DMS153 (cell line): ENCODE measurements at places on chromosomes 2 and 18.

GRCh38 chr18:14085770-14086457 is 46.3 kb downstream of the ZNF519 start:
- DNase-seq, result no peak

DNA sequence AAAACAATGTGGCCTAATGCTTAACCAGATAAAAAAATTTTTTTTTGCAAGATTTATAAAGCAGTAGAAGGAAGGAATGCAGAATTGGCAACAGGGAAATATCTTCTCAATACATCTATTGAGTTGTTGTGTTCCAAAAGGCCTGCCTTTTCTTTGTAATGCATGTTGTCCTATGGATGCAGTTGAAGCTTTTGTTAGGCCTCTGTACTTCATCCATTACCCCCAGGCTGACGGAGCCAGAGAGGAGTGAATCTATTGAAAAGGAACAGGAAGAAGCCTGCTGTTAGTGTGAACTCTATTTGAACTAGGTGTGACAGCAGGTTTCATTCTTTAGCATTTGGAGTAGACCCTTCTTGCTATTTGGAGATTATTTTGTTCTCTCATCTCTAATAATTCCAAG is 56.5 kb downstream of the MTX2 start:
- peak; percentile 80 for DNase-seq

DNA sequence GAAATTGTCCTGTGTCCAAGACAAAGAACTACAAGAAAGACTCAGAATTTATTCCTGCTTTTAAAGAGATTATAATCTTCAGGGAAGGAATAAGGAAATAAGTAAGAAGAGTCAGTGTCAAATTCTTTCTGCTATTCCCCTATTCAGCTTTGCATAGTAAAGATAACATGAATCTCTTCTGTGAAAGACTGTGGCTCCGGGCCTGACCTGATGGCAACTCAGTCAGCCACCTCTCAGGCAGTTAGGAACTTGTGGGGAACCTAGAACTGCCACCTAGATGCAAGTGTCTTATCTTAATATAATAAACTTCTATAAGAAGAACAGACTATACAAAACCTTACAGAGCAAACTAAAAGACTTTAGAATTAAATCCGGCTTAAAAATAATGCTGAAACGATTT is 382.0 kb downstream of the RAD51AP2 start:
- DNase-seq, result no peak

DNA sequence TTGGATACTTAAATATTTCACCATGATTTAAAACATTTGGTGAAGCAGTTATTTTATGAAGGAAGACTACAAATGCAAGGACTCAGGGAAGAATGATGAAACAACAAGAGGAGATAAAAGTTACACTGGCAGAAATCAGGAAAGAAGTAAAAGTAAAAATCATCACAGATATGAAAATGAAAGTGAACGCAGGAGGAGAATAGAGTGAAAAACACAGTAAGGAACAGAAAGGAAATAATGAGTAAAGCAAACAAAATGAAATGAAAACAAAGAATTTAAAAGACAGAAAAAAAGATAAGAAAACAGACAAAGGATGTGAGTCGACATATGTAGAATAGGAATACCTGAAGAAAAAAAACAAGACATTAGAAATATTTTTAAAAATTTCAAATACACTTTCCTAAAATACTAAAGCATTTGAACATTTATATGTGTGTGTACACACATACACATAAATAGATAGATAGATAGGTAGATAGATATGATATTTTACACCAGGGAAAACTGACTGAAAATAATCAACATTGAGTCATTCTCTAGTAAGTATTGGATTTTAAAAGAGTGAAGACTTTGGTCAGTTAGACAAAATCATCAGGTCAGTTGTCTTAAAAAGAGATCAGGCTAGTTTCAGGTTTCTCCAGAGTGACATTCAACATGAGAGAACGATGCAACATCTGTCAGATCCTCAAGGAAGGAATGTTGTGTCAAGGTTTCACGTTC is 12.1 kb upstream of the KDSR start:
- no peak for DNase-seq

DNA sequence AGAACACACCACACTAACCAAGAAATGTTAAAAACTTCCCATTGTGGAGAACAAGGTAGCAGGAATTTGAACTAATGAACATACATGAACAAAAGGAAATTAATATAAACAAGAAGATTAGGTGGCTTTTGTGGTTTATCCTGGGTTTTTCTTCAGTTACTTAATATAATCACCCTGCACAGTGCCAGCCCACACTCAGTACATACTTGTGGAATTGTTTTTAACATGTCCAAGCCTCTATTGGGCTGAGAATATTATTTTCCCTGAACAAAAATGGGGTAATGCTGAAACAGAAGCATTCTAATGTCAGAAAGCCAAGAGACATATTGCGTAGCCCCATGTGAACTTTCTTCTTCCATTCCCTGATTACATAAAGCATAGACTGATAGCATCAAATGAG is 202.8 kb downstream of the DNER start:
- no peak for DNase-seq

DNA sequence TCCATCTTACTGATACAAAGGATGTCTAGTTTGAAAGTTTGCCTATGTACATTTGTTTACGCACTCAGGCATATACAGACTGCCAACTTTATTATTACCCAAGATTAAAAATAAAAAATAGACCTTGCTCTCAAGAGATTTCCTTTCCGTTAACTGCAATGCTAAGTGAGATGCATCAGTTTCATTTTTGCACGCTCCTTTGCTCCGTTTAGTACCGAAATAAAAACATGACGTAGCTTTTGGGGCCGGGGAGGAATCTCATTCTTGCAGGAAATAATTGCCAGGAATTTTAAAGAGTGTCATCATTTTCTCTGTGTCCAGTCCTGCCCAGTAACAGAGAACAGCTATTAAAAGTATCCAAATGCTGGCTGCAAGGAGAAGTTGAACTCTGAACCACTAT is 169.5 kb downstream of the SLC8A1 start:
- no peak for DNase-seq

DNA sequence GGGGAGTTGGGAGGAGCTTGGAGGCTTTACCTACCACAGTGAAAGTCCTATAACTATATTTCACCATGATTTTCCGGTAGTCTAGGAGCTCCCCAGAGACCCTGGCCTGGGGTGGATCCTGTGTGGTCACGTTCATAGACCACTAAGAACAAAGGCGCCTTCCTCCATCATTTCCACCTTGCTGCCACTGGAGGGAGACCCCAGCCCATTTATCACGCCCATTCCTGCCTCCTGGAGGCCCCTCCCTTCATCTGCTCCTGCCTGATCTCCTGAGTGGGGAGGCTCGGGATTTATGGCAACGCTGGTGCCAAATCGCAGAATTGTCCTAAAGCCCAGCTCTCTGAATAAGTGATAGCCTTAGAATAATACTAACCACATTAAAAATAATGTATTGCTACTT is 507.6 kb upstream of the SPHKAP start:
- peak; percentile 23 for DNase-seq

- no peak for DNase-seq
These were observed 143.9 kb downstream of the ESCO1 start for GRCh38 chr18:21456428-21457178.

DNA sequence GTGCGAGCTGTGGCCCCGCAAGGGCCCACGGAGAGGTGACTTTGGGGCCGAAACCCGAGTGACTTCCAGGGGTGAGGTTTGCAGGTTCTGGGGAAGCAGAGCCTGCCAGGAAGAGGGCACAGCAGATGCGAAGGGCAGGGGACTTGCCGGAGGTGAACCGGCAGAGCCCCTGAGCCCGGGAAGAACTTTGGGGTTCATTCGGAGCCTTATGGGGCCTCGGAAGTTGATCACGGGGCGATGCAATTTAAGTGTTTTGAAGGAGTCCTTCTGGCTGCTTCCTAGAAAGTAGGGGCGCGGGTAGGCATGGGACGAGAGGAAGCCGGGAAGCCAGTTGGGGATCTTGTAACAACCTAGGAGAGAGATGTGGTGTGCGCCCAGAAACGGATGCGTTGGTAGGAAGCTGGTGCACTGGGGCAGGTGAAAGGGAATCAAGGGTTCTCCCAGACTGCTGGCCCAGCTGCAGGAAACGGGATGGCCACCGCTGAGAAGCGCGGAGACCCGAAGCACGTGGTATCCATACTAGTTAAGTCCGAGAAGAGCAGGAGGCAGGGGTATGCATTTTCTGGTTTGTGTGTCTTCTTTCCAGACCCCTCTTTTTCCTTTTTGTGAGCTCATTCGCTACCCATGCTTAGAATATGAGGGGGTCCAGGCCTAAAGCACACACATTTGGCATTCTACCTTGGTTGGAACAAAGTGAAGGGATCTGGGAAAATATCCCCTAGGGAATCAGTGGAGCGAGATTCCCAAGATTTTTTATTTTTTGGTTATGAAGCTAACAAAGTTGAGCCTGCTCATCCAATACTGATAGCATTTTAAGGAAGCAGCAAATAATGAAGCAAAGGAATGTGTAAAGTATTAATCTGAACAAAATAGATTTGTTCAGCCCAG is 758 bp downstream of the SCLY start:
- DNase-seq, result peak; percentile 24

DNA sequence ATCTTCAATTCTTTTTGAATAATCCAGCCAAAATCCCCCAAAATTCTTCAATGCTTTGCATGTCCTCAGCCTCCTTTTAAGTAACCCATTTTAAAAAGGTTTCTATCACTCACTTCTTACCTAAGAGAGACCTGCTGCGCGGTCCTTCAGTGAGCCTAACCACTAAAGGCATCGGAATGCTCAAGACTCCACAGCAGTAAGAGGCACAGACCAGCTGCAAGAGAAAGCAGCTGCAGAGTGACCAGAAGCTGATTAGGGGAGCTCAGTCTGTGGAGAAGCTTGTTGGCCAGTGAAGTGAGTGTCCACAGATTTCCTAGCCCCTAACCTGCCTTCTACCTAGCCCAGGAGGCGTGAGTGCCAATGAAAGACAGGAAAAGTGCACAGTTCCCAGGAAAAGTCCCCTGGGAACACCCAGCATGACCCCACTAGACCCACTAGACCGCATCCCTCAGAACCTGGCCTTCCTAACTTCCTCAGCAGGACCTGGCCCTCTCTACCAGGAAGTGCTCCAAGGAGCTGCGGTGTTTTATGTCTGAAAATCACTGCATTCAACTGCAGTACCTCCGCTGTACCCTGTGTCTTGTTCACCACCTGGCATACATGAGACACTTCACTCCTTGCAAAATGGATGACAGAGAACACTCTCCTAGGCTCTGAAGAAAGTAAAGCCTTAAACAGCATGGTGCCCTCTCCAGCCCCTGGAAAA is 10.1 kb downstream of the MBOAT2 start:
- no peak for DNase-seq

GRCh38 chr2:216148983-216149382 is 39.8 kb downstream of the XRCC5 start:
- no peak for DNase-seq

DNA sequence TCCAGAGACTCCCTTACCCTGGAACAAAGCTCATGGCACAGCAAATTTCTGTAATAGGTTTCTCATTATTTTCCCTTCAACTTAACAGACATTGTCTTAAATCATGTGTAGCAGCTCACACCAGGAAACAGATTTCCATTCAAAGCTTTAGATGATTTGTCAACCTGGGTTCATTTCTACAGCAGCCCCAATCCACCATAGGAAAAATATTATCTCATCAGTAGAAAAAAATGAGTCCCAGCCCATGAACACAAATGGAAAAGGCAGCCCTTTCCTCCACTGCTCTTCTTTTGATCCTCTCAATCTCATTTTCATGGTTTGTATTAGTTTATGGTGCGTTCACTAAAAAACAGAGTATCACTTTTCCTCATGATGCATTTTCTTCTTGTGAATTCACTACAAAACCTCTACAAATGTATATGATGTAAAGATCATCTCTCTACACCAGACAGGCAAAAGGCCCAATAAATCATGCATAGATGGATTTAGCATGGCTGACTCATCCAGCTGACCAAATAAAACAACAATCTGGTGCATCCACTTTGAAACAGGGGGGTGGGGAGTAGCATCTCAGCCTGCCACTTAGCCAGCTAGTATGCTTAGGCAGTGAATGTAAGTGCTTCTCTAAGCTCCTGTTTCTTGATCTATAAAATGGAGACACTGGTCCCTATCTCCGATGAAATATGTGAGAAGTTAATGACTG is 78.6 kb downstream of the SATB2 start:
- peak; percentile 38 for DNase-seq

GRCh38 chr2:25936889-25937545 is 45.3 kb downstream of the KIF3C start:
- peak; percentile 3 for DNase-seq

DNA sequence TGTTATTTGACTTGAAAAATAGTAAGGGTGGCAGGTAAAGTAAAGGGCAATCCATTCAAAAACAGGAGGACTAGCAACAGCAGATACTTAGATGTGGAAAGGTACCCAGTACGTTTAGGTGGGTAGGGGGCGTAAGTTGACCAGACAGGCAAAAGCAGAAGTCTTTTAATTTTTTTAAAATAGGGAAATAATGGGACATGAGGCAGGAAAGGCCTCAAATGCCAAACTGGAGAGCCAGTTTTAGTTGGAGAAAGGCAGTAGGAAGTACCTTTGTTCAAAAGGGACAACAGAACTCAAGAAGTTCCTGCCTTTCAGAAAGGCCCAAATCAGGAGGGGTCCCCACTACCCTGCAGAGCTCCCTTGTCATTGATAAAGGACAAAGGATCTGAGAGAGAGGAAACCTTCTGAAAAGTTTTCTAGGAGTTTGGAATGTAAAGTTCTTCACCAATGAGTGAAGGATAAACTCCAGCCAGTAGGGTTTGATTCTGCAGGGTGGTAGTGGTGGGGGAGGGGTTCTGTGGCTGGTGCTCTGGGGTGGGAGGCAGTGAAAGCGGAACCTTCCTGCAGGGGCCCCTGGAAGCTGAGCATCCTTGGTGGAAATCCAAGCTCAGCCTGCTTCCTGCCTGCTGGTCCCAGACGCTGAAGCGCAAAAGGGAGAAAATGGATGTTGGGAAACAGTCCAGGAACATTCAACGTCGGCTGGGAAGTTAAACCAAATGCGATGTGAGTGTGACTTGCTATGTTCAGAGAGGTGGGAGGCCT is 40.1 kb downstream of the TMEM17 start:
- DNase-seq, result no peak

GRCh38 chr2:201796478-201796865 is 9.9 kb upstream of the CDK15 start:
- DNase-seq, result no peak

DNA sequence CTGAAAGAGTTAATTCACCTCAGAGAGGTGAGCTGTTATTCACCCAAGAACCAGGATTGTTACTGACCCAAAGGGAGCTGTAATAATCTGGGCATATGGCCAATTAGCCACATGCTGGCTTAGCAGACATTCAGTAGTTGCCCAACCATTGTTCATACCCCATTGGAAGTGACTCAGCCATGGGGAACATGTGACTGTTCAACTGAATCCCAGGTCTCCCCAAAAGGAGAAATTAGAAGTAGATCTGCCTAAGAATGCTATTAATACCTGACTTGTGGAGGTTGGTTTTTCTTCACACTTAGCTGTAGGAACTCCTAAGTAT is 272.6 kb upstream of the UBE2E3 start:
- DNase-seq, result peak; percentile 68

DNA sequence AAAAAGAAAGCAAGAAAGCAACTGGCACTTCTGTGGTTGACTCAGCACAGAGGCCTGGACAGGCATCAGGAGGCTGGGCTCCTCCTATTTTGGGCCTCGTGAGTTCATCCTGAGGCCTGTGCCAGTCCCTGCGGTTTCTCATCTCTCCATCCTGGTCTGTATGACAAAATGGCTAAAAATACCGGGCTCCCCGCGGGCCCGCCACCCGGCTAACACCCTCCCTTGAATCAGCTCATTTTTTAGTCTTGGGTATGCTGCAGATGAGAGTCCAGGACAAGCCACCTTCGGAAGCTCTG is 62.3 kb upstream of the YWHAQ start:
- DNase-seq, result no peak

GRCh38 chr2:5076599-5076998 is 615.6 kb upstream of the SOX11 start:
- DNase-seq, result no peak
